Breast epithelium (tissue), 4 donors: ENCODE measurements at places on chromosomes 3 and 15. TPM values are rescaled to one million over a fixed set of nuclear protein-coding genes. Genes with fewer than 3 reads are reported as not detected.
A peak's percentile ranks its signal among the peaks of the same experiment; 100 is the strongest.

DNA sequence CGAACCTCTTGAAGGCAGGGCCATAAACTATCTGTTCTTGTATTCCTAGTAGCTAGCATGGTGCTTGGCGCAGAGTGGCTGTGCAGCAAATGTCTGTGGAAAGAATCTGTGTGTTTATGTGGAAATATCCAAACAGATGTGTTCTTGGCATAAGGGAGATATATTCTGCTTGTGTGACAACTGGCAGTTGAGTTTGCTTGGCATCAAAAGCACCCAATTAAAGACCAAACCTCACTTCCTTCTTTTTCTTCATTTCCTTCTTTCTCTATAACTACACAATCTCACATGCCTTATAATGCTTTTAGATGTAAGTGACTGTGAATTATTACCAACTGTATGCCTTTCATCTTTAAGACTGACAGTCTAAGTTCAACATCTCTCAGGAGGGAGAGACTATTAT is 296.5 kb downstream of the SLC9A9 start:
- no peak for DNase-seq

DNA sequence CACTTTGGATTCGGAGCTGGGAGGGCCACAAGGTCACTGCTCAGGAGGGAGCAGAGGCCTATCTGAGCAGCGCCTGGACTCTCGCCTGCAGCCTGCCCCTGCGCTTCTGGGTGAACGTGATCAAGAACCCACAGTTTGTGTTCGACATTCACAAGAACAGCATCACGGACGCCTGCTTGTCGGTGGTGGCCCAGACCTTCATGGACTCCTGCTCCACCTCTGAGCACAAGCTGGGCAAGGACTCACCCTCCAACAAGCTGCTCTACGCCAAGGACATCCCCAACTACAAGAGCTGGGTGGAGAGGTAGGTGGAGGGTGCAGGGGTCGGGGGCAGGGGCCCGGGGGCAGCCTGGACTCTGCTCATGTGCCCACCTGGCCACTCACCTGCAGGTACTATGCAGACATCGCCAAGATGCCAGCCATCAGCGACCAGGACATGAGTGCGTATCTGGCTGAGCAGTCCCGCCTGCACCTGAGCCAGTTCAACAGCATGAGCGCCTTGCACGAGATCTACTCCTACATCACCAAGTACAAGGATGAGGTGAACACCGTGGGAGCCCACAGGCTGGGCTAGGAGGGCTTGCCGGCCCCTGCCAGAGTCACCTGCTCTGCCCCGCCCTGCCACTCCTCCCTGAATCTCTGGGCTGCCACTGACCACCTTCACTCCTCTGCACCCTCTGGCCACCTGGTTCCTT is 49.5 kb downstream of the PLXNA1 start:
- DNase-seq, result no peak

DNA sequence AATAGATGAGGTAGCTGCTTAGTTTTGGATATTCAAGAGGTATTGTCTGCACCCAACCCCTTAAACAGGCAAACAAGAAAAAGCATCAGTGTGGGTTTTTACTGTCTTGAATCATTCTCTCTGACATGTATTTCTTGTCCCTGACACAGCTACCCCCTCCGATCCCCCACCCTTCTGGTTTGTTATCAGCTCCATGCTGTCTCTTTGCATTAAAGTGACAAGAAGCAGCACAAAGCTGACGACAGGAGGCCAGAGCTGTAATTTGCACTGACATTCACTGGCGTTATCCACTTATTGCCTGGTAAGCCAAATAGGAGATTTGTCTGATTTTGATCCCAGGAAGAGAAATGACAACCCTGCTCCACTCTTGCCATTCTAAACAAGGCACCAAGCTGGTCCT is 83.3 kb upstream of the SNRK start:
- DNase-seq, result no peak

- DNase-seq, result peak; percentile 72
These were observed 58.1 kb downstream of the SLC6A6 start for GRCh38 chr3:14460342-14461005.

DNA sequence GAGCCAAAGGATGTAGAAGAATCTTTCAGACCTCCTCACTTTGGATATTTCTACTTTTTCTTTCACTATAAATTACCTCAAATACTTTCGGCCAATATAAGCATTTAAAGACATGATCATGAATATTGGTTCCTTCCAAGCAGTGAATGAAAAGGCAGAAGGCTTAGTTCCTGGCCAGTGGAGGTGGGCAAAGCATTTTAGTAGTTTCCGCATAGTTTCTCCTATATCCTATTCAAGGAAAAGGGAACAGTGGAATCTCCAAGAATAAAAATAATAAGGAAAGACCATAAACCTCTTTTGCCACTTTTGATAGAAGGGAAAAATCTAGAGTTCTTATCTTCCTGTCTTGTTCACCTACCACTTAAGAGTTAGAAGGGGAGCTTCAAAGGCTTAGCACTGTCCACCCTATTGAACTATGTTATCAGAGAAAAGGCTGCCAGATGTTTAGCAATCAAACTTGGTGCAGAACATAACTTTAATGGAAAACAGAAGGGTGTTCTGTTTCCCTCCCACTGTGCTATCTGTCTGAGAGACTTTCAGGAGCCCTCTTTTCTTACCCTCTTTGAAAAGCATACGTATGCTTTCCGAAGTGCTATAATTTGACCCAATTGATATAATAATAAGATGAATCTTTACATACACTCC is 155.6 kb upstream of the DPH6 start:
- DNase-seq, result no peak

DNA sequence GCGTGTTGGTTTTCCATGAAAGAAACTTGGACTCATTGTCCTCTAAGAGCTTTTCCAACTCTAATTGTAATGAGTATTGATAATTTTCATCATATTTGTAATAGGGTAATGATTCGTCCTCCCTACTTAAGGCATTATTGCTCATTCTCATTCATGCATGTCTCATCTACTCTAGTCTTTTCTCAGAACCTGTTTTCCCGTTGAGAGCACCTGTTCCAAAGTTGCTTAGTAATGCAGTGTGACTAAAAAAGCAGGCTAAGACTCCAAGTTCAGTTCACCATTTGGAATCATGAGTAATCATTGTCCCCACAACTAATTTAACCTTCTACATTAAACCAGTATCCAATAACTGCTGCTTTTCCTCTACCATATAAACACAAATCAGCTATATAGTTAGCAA is 84.0 kb downstream of the FILIP1L start:
- no peak for DNase-seq

- DNase-seq, result no peak
These were observed 7.9 kb downstream of the MESP2 start for GRCh38 chr15:89783861-89784685.

- no peak for DNase-seq
These were observed 59.4 kb upstream of the VGLL4 start for GRCh38 chr3:11703146-11703545.

GRCh38 chr15:101504866-101505609 is 15.5 kb upstream of the PCSK6 start:
- peak; percentile 9 for DNase-seq

DNA sequence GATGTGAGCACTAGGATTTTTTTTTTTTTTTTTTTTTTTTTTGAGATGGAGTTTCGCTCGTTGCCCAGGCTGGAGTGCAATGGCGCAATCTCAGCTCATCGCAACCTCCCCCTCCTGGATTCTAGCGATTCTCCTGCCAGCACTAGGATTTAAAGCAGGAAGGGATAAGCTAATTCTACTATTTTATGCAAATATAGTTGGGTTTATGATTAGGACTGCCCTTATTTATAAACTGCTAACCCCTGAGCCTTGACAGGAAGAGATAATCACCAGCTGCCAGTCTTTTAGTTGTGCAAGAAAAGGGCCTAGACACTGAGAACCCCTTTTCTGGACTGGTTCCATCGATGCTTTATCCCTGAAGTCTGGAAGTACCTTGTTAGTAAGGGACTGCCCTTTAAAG is 36.7 kb downstream of the IFT57 start:
- no peak for DNase-seq

GRCh38 chr3:86176445-86176784 is 814.5 kb downstream of the VGLL3 start:
- DNase-seq, result no peak

DNA sequence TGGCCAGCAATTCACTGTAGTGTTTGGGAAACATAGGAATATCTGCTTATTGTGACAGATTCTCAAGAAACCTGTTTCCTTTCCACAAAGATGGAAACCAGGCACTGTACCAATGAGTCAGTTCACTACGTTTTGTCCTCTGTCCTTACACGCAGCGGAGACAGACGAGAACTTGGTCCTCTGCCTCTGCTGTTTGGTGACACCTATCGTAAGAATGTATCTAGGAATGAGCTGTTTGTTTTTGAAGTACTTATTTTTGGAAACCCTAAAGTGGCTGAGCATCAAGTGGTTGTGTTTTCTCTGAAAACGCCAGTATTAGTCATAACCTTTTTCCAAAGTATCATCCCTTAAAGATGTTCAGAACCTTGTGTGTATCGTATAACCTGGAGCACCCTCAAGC is 93.0 kb downstream of the PGPEP1L start:
- no peak for DNase-seq

- DNase-seq, result no peak
These were observed 7.0 kb downstream of the MINDY4B start for GRCh38 chr3:150898046-150898754.

- no peak for DNase-seq
These were observed 38.2 kb upstream of the BNC1 start for GRCh38 chr15:83322691-83323090.

- no peak for DNase-seq
These were observed 222.4 kb downstream of the CD47 start for GRCh38 chr3:107868449-107868848.

Gene SIDT1
- total RNA-seq, result 3.8 TPM

Gene WDR72
- total RNA-seq, result 1.2 TPM

Gene C3orf49
- total RNA-seq, result not detected

Gene PARP6
- 63.9 TPM for total RNA-seq

Gene PDZRN3
- total RNA-seq, result 36.0 TPM
